ENCODE measurements at places on chromosomes 7 and 10.

DNA sequence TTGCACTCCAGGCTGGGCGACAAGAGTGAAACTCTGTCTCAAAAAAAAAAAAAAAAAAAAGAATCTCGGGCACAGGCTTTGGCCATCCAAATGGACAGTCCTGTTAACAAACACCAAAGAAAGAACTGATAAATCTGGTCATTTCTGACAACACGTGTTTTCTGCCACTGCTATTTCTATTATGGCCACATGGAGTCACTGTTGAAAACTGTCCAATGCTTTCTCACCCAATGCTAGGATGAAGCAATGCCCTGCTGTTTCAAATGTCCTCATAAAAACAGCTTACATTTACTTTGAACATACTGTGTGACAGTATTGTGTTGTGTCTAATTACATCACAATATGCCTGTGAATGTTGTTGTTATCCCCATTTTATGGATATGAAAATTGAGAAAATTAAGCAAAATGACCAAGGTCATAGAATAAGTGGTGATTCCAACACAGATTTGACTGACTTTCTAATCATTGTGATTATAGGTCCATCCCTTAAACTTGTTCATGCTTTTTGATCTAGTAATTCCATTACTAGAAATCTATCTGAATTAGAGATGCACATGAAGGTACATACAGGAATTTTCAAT lies 19.9 kb upstream of the MAP3K8 start:
- DNase-seq, result no peak

DNA sequence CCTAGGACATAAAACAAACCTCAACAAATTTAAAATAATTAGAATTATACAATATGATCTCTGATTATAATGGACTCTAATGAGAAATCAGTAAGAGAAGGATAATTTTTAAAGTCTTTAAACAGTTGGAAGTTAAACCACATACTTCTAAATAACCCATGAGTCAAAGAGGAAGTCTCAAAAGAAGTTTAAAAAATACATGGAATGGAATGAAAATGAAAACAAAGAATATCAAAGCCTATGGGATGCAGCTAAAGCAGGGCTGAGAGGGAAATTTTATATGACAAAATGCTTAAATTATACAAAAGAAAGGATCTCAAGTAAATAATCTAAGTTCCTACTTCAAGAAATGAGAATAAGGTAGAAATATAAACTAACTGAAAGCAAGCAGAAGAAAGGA lies 460.5 kb downstream of the RPS24 start:
- DNase-seq, result no peak

DNA sequence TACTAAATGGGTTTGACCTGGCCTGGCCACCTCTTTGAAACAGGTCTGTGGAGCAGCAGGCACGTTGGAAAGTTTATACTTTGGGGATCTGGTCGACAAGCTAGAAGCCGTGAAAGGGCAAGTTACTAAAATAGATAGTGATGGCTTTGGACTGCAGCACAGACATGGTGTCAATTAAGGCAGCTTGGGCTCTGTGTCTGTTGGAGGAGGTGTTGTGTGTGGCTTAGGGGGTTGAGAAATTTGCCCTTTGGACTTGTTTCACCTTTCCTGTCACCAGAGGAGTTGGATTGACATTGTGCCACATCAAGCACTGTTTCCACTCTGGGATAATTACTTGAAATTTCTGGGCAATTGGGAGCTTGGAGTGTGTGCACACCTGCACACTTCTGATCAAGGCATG lies 251.8 kb upstream of the MKI67 start:
- DNase-seq, result no peak

GRCh38 chr7:117873310-117874190 lies at the start of gene CTTNBP2:
Gene CTTNBP2 (minus strand): TSS chr7:117873441. CDS start chr7:117873415, 26 bp downstream.
- DNase-seq, result peak; percentile 36

DNA sequence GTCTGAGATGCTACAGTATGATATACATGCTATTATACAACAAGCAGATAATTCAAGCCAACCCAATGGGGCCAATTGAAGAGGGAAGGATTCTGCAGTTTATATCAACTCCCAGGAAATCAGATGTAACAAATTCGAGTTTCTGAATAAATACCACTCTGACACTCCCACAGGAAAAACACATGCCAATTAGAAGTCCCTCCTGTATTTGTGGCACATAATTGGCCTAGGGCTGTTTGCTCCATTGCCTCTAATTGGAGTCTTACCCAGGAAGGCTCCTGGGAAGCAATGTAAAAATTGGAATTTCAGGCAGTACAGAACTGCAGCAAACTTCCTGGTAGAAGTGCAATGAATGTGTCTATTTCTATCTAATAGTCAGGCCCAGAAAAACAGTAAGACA lies 4.7 kb downstream of the PPA1 start:
- DNase-seq, result no peak

- DNase-seq, result no peak
These were observed 3.3 kb downstream of the HILPDA start for GRCh38 chr7:128458956-128459355.

DNA sequence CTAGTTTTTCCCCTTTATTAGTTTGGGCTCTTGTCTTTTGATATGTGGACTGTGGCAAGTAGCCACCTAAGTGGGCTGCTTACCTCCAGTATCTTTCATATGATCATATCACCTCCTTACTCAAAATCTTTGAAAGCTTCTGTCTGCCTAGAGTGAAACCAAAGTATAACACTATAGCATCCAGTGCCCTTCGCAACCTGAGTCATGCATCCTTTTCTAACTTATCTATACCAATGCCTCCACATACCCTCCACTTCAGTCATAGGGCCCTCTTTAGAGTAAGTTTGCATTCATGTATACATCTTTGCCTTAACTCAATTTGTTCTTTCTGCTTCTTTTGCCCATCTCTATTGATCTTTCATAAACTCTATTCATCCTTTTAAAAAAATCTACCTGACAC lies 15.7 kb upstream of the MACC1 start:
- DNase-seq, result no peak

DNA sequence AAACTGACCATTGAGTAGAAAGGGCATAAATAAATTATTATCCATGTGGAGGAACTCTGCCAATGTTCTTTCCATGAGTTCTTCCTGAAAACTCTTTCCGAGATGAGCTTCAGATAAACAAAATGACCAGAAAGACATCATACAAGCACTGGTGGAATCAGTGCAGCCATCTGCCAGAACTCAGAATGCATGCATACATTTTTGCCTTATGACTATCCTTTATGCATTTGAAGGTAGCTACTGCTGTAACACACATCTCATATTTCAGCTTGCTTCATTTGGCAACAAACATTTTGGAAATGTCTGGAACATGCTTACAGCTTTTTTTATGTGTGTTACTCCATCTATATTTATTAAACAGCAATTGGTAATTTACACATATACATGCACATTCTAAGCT lies 448.9 kb downstream of the PLXDC2 start:
- DNase-seq, result no peak

DNA sequence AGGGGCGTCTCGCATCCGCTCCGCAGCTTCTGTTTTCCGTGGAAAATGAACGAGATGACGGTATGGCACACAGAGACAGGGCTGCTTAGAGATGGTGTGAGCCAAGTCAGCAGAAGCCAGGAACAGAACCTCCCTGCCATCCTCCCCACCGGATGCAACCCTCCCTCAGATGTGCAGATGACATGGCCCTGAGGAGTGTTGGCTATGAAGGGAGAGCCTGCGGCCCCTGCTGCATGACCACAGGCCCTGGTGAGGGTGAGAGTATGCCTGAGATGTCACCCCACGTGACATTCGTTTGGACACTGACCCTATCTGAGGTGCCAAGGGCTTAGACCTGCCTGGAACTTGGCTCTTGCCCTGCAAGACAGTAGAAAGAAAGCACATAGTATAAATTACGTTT lies 29.4 kb downstream of the WIPF3 start:
- no peak for DNase-seq

DNA sequence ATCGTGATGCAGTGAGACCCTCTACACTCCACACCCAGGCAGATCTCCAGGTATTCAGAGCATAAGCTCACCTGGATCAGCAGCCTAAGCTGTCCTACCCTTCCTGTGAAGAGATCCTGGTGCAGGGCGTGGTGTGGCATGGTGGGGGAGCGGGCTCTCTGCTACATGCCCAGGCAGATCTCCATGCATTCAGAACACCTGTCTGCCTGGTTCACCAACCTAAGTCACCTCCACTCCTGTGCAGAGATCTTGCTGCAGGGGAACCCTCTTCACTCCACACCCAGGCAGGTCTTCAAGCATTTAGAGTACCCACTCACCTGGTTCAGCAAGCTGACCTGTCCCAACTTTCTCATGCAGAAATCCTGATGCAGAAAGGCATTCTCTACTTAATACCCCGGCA lies 394.4 kb upstream of the SEMA3A start:
- no peak for DNase-seq

- DNase-seq, result no peak
These were observed 180.6 kb downstream of the ABCA13 start for GRCh38 chr7:48351900-48352299.

DNA sequence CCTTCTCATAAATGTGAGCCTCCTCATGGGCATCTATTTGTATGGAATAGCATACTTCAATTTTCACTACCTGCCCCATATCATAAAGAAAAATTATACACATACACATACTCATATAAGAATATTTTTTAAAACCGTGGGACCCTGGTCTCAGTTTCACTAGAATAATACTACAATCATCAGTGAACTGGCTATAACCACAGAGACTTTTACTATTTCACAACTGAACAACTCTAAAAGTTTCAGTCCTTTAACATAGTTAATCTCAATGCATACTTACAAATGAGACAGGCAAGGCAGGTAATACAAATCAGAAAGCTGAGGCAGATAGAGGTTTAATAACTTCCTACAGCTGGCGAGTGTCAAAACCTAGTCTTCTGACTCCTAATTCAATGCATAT lies 83.1 kb downstream of the LRRN3 start:
- no peak for DNase-seq

DNA sequence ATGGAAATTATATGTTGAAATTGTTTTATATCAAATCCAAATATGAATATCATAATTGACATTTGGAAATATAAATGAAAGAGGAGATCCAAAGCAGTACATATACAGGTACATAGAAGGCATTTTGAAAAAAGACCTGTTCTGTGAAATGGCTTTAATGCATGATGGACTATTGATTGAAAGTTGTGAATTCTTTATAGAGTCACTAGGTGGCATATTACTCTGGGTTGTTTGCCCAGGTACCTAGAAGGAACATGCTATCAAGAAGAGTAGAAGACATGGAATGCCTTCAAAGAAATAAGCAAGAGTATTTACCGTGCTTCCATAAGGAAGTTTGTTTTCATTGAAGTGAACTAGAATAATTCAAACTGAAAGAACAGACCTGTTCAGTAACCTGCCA lies 160.0 kb upstream of the ANK3 start:
- peak; percentile 5 for DNase-seq

DNA sequence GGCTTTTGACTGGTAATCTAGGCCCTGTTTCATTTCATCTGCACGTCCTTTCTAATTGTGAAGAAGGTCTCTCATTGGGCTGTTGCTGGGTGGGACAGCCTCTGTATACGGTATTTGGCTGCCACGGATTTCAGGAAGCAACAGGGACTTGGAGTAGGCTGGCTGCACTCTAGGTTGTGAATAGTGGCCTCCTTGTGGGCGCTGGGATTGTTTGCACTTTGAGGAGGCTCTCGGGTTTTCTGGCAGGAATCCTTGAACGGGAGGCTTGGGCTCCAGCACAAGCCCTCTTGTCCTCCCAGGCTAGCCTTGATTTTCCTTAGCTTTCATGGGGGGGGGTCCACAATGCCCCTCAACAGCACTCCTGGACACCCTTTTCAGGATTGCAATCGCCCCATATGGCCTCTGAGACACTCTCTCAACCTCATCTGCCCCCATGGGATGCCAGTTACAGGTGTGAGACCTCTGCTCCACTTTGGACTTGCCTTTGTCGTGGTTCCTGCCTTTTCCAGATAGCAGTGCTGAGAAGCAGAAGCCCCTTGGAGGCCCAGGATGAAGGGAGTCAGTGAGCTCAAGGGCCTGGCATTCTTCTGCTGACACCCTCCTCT lies 33.9 kb upstream of the ZNF273 start:
- no peak for DNase-seq

- DNase-seq, result no peak
These were observed 51.3 kb upstream of the WIPF3 start for GRCh38 chr7:29754874-29755490.

DNA sequence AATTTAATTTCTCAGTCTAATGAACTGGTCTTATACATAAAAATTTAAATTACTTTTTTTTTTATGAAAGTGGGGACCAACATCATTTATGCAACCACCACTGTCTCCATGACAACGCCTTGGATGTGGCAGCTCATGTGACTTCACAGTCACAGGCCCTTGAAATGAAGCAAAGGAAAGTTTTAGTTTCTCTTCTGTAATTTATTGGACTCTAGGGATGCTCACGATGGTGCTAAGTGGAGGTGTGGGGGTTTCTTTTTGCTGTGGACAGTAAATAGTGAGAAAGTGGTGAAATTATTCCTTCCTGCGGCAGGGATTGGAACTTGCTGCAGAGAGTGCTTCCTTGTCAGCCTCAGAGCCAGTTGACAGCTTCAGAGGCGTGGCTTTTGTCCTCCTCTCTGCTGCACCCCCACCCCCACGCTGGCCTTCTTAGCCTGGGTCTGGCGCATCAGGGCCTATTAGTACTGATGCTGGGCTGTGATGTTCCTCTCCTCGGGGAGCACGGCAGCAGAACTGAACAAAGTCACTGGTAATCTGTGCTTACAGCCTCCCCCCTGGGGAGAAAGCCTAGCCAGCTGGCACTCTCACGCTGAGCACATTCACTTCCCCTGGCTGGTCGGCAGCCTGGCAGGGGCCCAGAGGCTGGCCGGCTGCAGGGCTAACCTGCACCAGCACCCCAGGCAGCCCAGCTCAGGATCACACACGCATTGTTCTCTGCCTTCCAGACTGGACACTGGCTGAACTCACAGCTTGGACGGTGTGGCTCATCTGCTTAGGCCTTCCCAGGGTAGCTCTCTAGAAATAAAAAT lies 517.5 kb upstream of the GALNT17 start:
- DNase-seq, result peak; percentile 33

DNA sequence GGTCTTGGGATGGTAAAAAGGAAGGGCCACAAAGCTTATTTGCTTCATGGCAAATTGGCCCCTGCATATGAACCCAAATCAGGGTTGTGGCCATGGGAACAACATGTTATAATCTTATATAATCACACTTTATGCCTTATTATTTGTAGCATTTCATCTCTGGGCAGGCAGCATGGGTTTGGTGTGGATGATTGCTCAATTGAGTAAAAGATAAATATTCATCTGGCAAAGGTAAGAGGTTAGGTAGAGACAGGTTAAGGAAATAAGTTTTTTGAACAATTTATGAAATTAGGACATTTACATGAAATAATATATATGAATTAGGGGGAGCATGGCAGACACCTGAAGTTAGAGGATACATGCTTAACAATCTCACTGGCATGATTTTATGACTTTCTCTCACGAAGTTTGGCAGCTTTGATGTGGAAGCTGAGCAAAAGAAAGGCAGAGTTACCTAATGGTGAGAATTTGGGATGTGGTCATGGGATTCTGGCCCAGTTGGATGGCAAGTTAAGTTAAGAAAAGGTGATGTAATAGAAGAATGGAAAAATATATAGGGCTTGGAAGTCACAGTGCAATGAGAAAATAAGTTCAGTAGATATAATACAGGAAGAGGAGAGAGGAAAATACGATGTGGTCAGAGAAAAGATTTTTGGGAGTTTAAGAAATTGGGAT lies 88.1 kb upstream of the FAM3C start:
- DNase-seq, result no peak
